GM19239 (cell line): ENCODE measurements at places on chromosomes 2 and 18.

- DNase-seq: no peak
These were observed 91.0 kb downstream of the STPG4 start for GRCh38 chr2:47064106-47064505.

- no peak for DNase-seq
These were observed 3.5 kb downstream of the PTMA start for GRCh38 chr2:231711677-231712450.

DNA sequence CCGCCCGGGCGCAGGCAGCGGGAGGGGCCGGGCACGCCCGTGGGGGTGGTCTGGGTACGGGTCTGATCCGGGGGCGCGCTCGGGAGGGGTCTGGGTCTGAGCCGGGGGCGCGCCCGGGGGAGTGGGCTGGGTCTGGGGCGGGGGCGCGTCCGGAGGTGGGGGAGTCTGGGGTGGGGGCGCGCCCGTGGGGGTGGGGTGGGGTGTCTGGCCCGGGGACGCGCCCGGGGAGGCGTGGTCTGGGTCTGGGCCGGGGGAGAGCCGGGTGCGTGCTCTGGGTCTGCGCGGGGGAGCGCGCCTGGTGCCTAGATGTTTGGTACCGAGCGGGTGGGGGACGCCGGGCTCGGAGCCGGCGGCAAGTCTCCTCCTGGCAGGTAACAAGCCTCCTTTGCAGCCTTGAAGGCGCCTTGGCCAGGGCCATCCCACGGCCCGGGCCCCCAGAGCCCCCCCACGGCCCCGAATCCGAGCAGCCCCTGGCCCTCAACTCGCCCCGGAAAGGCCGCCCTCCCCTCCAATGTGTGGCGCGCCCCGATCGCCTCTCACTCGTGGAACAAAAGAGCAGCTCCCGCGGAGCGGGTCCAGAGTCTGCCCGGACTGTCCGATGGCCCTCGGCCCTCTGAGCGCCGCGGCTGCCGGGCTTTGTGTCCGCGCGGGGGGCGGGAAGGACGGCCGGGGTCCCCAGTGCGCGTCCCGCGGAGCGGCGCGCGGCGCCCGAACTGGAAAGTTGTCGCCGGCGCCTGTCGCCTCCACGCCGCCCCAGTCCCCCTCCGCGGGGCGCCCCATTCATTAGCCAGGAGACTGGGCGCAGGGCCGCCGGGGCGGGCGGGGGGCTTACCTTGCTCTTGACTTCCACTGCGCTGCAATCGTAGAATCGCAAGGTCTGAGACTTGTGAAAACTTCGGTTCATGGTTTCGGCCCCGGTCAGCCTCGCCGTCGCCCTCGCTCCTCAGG lies 595 bp downstream of the PARD6G start:
- DNase-seq: peak; percentile 45

- no peak for DNase-seq
These were observed 4.3 kb downstream of the COLEC11 start for GRCh38 chr2:3598912-3599854.

DNA sequence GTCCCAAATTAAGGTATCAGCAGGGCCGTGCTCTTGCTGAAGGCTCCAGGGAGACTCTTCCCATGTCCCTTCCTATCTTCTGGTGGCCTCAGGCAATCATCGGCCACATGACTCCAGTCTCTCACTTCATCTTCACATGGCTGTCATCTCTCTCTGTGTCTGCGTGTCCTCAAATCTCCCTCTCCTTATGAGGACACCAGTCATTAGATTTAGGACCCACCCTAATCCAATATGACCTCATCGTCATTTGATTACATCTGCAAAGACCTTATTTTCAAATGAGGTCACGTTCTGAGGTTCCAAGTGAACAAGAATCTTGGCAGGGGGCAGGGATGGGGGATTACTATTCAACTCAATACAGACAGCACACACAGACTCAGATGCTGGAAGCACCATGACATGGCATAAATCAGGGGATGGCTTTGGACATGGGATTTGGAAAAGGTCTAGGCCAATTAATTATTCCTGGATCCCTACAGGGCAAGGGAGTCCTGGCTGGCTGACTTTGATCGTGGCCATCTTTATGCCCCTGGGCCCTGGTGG lies 210.0 kb upstream of the SKOR2 start:
- DNase-seq: no peak

DNA sequence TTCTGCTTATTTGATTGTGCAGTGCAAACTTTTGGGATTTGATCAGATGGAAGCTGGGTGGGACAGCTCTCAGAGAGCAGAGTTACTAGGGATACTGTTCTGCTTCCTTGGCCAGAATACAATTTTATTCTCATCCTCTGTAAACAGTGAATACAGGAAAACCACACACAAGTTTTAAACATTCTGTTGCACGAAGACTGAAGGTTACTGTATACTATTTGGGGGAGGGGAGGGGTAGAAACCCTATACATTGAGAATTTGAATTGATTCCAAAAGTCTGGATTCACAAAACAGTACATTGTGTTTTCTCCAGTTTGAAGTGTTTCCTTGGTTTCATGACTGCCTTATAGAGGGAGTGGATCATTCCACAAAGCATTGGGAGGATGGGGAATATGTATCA lies 149.9 kb downstream of the SETBP1 start:
- DNase-seq: no peak

DNA sequence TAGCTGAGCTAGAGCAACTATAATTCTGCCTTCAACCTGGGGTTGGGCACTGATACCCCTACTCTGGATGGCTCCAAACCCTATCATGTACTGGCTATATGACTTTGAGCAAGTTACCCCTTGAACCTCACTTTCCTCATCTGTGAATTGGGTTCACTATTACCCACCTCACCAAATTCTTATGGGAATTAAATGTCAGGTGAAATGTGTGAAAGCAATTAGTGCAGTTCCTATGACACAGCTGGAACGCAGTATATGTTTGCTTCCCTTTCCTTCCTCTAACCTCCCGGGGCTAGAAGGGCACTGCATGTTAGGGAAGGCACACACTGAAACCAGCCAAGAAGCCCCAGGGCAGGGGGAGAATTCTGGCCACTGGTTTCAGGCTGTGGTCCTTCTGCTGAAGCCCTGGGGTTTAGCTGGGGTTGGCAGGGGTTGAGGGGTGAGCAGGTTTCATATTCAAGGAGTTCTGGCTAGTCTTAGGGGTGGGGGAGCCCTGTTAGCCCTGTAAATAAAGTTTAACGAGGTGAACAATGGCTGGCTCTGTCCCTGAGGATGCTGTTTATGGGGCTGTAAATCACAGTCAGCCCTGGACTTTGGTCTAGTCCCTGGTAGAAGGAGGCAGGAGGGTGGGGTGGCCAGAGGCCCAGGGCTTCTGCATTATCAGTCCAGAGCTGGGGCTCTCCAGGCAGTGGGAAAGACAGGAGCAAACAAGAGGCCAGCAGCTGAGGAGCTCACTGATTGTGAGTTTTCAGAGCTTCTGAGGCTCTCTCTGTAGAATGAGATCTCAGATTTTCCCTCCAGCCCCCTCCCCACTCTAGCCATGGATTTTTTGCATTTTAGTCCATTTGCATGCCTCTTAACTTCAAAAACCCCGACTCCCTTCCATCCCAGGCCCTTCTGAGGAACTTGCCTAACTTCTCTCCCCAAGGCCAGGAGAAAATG lies 8.0 kb downstream of the PKDCC start:
- no peak for DNase-seq

DNA sequence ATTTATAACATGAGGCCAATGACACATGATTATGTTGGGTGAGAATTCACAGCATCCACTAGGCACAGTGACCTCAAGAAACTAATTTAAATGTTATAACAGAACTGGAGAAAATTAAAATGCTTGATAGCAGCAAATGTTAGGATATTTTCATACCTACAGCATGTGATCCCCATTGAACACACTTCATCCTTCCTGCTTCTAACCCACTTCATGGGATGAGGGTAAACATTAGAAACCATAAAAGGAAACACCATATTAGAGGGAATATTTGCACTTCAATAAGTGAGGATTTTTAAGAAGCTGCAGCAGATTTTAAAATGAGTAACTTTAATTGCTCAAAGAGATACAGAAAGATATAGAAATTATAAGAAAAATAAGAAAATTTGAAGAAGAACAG lies 117.1 kb downstream of the FSHR start:
- DNase-seq: no peak

DNA sequence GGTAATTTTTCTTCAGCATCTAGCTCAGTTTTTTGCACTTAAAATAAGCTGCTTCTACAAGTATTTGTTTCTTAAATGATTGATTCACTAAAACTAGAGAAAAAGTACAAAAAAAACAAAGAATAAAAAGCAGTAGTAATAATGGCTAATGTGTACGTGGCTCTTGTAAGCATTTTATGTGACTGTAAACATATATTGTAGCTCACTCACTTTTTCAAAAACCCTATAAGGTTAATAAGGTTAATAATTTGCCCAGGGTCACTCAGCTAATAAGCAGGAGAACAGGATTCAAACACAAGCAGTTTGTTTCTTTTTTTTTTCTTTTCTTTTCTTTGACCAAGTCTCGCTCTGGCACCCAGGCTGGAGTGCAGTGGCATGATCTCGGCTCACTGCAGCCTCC lies 67.5 kb downstream of the RMDN2 start:
- no peak for DNase-seq

GRCh38 chr2:28395334-28396061 lies 2.8 kb downstream of the FOSL2 start:
- no peak for DNase-seq

GRCh38 chr2:45209302-45209701 lies 200.1 kb upstream of the SIX2 start:
- no peak for DNase-seq

- no peak for DNase-seq
These were observed 31.4 kb downstream of the RNF152 start for GRCh38 chr18:61861372-61861771.

- DNase-seq: no peak
These were observed 471.2 kb upstream of the CHST9 start for GRCh38 chr18:27656167-27656778.

GRCh38 chr18:58144671-58145285 lies 100.8 kb downstream of the NEDD4L start:
- DNase-seq: no peak

- no peak for DNase-seq
These were observed 36.7 kb downstream of the KIAA2012 start for GRCh38 chr2:202109737-202110184.

- no peak for DNase-seq
These were observed 26.2 kb upstream of the XDH start for GRCh38 chr2:31440764-31441163.
